Body of pancreas (tissue), 4 donors: ENCODE measurements at places on chromosomes 6 and 20. TPM values are rescaled to one million over a fixed set of nuclear protein-coding genes. Genes with fewer than 3 reads are reported as not detected.

Gene CLDN20
- not detected for total RNA-seq

Gene SRSF12
- 0.99 TPM for total RNA-seq

- H3K27ac ChIP-seq = no peak overlapping the region
- no peak for DNase-seq
Observed at GRCh38 chr6:158312672-158313397, 570 bp downstream of the TULP4 start.

DNA sequence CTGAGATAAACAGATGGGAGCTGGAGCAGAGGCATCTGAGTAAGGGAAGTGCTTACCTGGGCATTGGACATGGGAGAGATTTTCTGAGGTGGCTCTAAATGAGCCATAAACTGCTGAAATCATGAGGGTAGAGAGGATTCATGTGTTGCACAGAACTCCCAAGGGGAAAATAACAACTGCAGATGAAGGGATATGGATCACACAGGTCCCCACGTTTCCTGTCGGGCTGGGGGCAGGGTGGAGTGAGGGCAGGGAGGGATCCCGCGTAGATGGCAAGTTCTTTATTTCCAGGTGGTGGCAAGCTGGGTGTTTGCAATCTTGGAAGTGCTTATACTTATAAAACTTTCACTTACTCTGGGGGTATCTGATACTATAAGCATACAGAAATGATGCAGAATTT lies 422.6 kb upstream of the FLRT3 start:
- H3K36me3 ChIP-seq = no peaks in the 10 kb centered on the region
- DNase-seq = no peak
- H3K27me3 ChIP-seq = no peaks in the 10 kb centered on the region
- H3K4me3 ChIP-seq = no peak overlapping the region
- H3K27ac ChIP-seq = no peak overlapping the region

DNA sequence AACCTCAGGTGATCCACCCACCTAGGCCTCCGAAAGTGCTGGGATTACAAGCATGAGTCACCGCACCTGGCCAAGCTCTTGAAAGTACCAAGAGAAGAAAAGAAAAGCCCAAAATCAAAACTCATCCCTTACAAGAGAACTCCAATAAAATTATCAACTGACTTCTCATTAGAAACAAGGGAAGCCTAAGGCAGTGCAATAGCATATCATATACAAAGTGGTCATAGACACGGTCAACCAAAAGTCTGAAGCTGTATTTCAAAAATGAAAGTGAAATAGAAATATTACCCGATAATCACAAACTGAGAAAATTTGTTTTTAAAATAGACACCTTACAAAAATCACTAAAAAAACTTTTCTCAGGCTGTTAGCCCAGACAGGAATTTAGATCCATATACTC lies 1321.1 kb upstream of the GJE1 start:
- no peaks in the 10 kb centered on the region for H3K36me3 ChIP-seq
- H3K27me3 ChIP-seq = no peaks in the 10 kb centered on the region
- no peak overlapping the region for H3K4me3 ChIP-seq
- no peaks in the 10 kb centered on the region for H3K4me1 ChIP-seq

- H3K36me3 ChIP-seq = no peaks in the 10 kb centered on the region
- H3K4me3 ChIP-seq = no peak overlapping the region
- H3K4me1 ChIP-seq = peaks cover 10% of the 10 kb centered on the region
- H3K27me3 ChIP-seq = no peaks in the 10 kb centered on the region
- no peak overlapping the region for H3K27ac ChIP-seq
Observed at GRCh38 chr6:44316481-44316880, 3.3 kb upstream of the AARS2 start.

- no peak overlapping the region for H3K4me3 ChIP-seq
- no peak overlapping the region for H3K27ac ChIP-seq
Observed at GRCh38 chr20:54318892-54319291, 111.0 kb downstream of the PFDN4 start.

DNA sequence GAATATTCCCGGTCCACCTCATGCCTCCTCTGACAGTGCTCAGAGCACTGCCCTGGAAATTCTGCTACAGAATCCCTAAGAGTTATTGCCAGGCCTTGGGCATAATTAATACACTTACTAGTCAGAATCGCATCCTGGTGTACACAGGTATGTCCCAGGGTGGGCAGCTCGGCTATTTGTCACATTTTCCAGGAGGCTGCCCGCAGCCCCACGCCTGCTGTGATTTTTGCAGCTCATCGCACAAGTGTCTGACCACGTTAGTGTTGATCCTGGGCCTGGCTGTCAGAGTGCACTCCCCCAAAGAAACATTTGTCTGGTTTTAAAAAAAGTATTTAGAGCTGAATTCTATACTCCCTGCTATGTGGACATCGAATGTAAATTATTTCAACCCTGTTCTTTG lies 105.4 kb downstream of the CD83 start:
- H3K4me1 ChIP-seq = no peaks in the 10 kb centered on the region
- no peak overlapping the region for H3K4me3 ChIP-seq
- H3K27ac ChIP-seq = no peak overlapping the region
- DNase-seq = no peak

DNA sequence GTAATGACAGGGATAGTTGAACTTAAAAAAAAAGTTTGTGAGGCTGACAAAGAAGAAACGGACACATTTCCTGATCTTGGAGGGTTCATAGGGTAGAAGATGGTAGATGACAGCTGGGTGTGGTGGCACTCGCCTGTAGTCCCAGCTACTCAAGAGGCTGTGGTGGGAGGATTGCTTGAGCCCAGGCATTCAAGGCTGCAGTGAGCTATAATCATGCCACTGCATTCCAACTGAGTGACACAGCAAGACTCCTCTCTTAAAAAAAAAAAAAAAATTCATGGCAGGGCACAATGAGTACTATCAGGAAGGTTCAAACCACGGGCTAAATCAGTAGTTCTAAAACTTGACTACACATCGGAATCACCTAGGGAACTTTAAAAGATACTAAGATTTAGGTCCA lies 2.0 kb upstream of the MICA start:
- H3K4me3 ChIP-seq = no peak overlapping the region
- H3K27ac ChIP-seq = no peak overlapping the region
- DNase-seq = peak; percentile 61
- no peaks in the 10 kb centered on the region for H3K27me3 ChIP-seq

DNA sequence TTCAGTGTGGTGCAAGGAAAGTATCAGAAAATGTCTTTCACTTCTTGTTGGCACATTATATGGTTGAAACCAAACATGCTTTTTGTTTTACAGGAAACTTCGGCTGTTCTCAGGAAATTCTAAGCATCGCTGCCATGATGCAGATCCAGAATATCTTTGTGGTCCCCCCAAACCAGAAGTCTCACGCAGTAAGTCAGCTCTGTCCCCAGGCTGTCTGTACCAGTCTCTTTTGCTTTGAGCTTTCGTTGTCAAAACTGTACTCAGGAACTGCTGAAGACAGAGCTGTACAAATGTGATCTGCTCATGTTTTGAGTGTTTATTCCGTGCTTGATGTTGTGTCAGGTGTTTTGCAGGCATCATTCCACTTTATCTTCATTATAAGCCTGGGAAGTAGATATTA lies 59.6 kb downstream of the DHX35 start:
- H3K4me3 ChIP-seq = no peak overlapping the region
- no peak for DNase-seq
- no peaks in the 10 kb centered on the region for H3K36me3 ChIP-seq
- no peak overlapping the region for H3K27ac ChIP-seq
- no peaks in the 10 kb centered on the region for H3K4me1 ChIP-seq

DNA sequence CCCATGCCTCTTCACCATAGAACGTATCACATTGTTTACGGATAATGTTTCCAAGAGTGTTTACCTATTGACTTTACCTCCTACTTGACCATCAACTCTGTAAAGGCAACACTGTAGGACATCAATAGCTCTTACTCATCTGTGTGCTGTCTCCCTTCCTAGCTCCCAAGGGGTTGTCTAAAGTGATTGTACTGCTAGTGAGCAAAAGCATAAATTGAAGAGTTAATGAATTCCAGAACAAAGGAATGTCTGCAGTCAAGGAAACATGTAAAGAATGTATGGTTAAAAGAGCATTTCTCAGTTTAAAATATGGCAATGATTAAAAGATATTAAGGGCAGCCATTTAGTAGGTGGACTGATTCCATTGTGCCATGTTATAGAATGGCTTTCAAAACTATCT lies 985.4 kb downstream of the TBC1D32 start:
- H3K36me3 ChIP-seq = no peaks in the 10 kb centered on the region
- no peak for DNase-seq
- no peaks in the 10 kb centered on the region for H3K27me3 ChIP-seq
- no peak overlapping the region for H3K27ac ChIP-seq
- H3K4me1 ChIP-seq = no peaks in the 10 kb centered on the region

DNA sequence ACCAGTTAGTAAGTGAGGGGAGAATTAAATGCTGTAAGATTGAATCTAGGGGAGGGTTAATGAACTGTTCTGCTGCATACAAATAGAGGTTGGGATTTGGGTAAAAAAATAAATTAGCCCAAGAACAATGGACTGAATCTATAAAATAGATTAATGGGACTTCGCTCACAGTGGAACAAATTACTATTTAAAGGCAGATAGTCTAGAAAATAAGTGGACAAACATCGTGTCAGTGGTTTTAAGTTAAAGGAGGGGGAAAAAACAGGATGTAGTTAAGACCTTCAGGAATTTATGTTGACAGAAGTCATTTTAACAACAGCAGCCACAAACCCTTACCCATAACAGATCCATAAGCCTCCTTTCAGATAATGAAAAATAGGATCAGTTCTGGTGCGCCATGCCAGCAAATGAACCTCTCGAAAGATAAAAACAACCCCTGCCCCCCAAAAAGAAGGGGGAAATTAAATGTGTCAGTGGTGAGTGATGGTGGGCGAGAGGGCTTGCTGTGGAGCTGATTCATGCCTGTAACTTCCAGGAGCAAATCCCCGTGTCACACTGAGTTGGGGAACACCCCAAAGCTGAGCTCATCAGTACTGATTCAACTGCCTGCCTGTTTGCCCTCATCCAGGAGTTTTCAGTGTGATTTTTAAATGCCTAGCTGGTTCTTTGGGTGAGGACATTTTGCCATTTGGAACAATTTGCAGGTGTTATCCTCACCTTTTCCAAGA lies 86.8 kb downstream of the PPP1R14C start:
- H3K4me3 ChIP-seq = no peak overlapping the region
- H3K27me3 ChIP-seq = no peaks in the 10 kb centered on the region
- no peak for DNase-seq
- no peaks in the 10 kb centered on the region for H3K36me3 ChIP-seq

GRCh38 chr6:145906144-145906543 lies 58.0 kb downstream of the SHPRH start:
- no peak overlapping the region for H3K27ac ChIP-seq
- DNase-seq = no peak
- H3K4me1 ChIP-seq = no peaks in the 10 kb centered on the region
- no peaks in the 10 kb centered on the region for H3K27me3 ChIP-seq

GRCh38 chr20:62400021-62400420 lies 7.1 kb downstream of the CABLES2 start:
- no peak overlapping the region for H3K27ac ChIP-seq
- no peaks in the 10 kb centered on the region for H3K36me3 ChIP-seq
- H3K4me3 ChIP-seq = no peak overlapping the region
- H3K27me3 ChIP-seq = no peaks in the 10 kb centered on the region
